Tibial nerve (tissue), 4 donors: ENCODE measurements at places on chromosomes 3 and 15. TPM values are rescaled to one million over a fixed set of nuclear protein-coding genes. Genes with fewer than 3 reads are reported as not detected.

- no peak for DNase-seq
- H3K4me3 ChIP-seq: no peak overlapping the region
- H3K27ac ChIP-seq: no peak overlapping the region
- H3K36me3 ChIP-seq: no peaks in the 10 kb centered on the region
Observed at GRCh38 chr15:57925650-57926049, 139.9 kb downstream of the ALDH1A2 start.

DNA sequence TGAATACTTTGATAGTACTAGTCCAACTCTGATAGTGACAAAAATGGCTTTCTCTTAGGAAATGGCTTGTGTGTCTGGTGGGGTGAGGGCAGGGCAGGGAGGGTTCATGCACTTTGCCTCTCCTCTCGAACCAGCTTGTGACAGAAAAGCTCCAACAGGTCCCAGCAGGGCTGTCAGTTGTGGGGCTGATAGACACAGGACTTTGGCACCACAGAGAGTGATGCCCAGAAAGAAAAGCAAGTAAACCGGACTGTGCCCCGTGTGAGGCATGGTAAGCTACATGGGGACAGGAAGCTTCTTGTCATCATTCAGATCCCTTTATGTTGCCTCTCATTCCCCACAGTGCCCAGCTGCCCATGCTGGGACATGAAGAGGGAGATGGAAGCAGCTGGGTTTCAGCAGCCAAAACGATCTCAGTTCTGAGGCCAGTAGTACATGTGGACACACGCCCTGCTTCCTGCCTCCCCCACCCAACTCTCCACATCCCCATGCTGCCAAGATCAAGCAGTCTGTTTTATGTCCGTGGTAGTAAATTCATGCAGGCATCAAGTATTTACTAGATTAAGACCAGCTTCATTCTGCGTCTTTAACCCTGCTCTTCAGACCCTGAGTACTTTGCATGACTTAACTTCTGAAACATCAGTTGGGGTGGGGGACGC is 29.7 kb upstream of the LIPC start:
- no peak overlapping the region for H3K4me3 ChIP-seq
- H3K27ac ChIP-seq: no peak overlapping the region
- H3K36me3 ChIP-seq: no peaks in the 10 kb centered on the region
- H3K4me1 ChIP-seq: no peaks in the 10 kb centered on the region
- no peaks in the 10 kb centered on the region for H3K27me3 ChIP-seq

- no peak for DNase-seq
- H3K27ac ChIP-seq: no peak overlapping the region
- peaks cover 30% of the 10 kb centered on the region for H3K4me1 ChIP-seq
- peaks cover 42% of the 10 kb centered on the region for H3K36me3 ChIP-seq
Observed at GRCh38 chr15:64072812-64073211, 20.8 kb downstream of the CIAO2A start.

DNA sequence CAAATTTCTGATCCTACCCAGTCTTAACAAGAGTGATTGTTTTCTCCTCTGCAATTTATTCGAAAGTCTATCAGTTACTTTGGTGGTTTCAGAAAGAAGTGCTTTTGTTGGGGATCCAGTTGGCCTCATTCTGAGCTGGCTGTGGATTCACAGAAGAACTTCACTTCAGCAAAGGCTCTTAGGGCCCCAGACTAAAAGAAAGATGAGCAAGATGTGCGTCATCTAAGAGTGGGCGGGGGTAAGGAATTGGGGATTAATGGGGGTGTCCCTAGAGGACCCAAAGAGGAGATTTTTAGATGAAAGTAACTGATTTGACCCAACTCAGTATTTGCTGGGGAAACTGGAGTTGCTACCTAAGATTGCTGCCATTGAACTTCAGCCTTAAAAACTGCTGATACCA is 63.9 kb upstream of the TSEN2 start:
- no peaks in the 10 kb centered on the region for H3K4me1 ChIP-seq
- no peak overlapping the region for H3K27ac ChIP-seq
- no peaks in the 10 kb centered on the region for H3K27me3 ChIP-seq
- no peak for DNase-seq
- H3K4me3 ChIP-seq: no peak overlapping the region

DNA sequence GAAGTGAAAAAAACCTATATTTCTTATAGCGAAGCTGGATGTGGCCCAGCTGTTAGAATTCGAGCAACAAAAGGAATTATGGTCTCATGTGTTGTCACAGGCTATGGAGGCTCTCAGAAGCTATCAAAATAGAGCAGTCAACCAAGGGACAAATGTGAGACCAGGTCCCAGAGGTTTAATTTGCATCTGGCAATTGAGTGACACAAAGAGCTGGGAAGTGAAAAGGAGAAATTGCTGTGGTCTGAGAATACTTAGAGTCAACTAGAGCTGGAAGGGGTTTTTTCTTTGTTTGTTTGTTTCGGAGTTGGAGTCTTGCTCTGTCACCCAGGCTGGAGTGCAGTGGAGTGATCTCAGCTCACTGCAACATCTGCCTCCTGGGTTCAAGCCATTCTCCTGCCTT is 61.3 kb upstream of the SMAD3 start:
- H3K27me3 ChIP-seq: no peaks in the 10 kb centered on the region
- no peaks in the 10 kb centered on the region for H3K4me1 ChIP-seq
- no peak for DNase-seq
- no peak overlapping the region for H3K4me3 ChIP-seq
- H3K27ac ChIP-seq: no peak overlapping the region

- DNase-seq: no peak
- H3K27ac ChIP-seq: no peak overlapping the region
- H3K4me1 ChIP-seq: no peaks in the 10 kb centered on the region
- no peaks in the 10 kb centered on the region for H3K27me3 ChIP-seq
Observed at GRCh38 chr15:71800835-71801745, 9.3 kb upstream of the NR2E3 start.

DNA sequence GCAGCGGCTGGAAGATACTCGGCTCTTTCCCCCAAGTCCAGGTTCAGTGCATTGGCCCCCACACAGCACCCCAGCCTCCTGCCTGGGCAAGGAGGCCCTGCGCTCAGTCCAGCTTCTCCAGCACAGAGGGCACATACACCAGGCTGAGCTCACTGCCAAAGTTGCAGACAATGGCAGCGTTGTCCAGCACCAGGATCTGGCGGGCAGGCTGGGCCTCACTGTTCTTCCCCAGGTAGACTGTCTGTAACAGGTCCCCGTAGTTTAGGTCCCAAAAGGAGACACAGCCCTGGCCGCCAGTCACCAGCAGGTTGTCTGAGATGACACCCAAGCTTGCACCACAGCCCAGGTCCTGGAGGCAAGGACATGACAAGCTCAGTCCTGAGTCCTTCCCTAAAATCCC is 32.9 kb downstream of the PTPN23 start:
- H3K36me3 ChIP-seq: peaks cover 28% of the 10 kb centered on the region
- no peak overlapping the region for H3K4me3 ChIP-seq
- H3K27ac ChIP-seq: peak overlapping the region; percentile 67
- H3K27me3 ChIP-seq: no peaks in the 10 kb centered on the region

PPP2R3A gene
- total RNA-seq: 13.8 TPM

PML gene
- total RNA-seq: 69.3 TPM

MCTP2 gene
- 18.3 TPM for total RNA-seq

A4GNT gene
- not detected for total RNA-seq

SMAD6 gene
- 46.3 TPM for total RNA-seq

ST8SIA2 gene
- not detected for total RNA-seq
